Germinal center (tissue), 1 donor: ENCODE measurements at places on chromosomes 1 and 21.
A peak's percentile ranks its signal among the peaks of the same experiment; 100 is the strongest.

GRCh38 chr1:10768552-10768951, 27.9 kb downstream of the CASZ1 start:
- DNase-seq: no peak

DNA sequence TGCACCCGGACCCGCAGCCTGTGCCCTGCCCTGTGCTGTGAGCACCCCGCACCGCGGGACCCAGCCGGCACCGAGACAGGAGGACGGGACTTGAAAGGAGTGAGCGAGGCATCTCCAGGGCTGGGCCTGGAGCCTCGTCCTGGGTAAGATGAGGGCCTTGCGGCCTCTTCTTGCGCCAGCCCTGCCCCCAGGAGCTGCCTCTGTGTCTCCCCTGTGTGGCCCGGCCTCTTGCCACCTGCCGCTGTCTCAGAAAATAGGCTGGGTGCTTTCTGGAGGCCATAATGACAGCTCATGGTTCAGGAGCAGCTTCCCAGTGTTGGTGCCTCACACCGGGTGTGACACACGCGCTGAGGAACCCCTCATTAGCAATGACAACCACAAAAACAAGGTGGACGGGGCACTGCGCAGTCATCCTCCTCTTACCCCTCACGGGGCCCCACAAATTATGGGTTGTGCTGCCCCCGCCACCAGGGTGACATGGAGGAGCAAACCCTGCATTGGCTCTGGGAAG, 161.5 kb upstream of the C1orf174 start:
- DNase-seq: no peak

DNA sequence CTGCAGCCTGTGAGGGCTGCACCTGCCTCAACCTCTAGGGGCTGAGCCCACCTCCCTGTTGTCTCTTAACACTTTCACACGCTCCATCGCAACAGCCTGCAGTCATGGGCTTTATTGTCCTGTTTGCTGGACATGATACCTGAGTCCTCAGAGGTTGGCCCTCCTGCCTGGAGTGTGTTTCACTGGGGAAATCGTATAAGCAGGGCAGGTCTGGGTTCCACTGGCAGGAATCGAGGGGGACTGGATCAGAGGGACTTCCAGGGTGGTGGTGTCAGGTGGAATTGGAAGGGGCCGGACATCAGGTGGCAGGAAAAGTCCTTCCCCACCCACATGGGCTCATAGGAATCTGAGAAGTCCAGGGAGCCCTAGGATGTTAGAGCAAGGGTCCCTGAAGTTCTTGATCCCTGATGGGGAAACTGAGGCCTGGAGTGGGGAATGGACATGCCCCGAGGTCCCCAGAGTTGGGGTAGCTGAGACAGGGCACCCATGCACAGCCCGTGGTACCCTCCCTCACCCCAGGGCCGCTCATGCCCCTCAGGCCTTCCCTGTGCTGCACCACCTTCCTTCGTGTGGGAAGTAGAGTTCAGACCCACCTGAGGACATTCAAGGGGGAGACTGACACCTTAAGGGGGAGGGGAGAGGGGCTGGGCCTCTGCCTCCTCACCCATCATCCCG, 66.6 kb downstream of the PIK3CD start:
- DNase-seq: no peak

- no peak for DNase-seq
Observed at GRCh38 chr1:63612564-63612963, 19.4 kb downstream of the PGM1 start.

DNA sequence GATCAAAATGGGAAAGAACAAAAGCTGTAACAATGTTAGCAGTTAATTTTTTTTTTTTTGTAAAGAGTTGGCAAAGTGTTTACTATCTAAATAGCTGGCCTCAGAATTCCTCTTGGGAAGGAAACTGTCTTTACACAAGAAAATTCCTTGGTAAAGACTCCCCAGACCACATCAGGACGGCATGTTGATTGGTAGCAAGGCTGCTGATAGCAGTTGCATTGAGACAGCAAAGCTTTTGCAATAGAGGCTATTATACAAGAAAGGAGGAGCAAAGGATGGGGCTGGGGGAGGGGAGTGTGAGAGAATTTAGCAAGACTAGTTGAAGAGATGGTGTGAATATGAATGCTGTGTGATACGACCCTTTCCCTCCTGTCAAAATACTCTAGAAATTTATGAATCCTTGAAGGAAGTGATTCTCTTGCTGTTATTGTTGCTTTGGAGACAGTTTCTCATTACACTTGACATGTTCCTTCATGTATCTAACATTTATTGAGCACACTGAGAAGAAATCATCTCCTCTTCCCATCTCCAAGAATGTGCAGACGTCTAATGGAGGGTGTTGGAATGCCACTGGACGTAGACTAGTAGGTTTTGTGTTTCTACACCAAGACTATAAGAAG, 355.6 kb downstream of the SIPA1L2 start:
- no peak for DNase-seq

GRCh38 chr1:63782982-63783381, 9.2 kb downstream of the ROR1 start:
- DNase-seq: no peak

DNA sequence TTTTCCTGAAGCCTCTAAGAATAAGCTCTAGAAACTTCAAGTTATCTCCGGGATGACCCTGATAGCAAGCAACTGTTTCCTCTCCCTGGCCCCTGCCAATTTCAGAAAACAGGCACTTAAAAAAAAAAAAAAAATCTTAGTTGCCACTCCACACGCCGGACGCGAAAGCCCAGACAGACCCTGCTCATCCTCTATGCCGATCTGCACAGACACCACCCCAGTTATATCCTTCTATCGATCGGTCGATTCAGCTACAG, 1.7 kb downstream of the ANP32E start:
- DNase-seq: no peak

DNA sequence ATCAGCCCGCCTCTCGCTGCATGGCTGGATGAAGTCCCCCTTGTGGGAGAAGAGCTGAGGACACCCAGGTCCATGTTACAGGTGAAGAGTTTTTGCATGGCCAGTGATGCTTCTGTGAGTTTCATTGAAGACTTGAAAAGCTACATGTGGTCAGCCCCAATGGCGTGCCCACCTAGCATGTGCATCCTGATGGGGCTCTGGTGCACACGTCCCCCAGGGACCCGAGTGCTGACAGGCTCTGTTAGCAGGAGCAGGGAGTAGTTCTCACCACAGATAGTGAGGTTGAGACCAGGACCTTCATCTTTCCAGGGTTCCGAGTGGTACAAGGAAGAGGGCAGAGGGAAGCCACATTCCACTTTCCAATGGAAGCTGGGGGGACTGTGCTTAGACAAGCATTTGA, 184.8 kb upstream of the C1orf174 start:
- DNase-seq: no peak

GRCh38 chr1:7857985-7858384, 5.1 kb upstream of the UTS2 start:
- no peak for DNase-seq

- no peak for DNase-seq
Observed at GRCh38 chr21:44716984-44717383, 5.6 kb upstream of the TSPEAR start.

DNA sequence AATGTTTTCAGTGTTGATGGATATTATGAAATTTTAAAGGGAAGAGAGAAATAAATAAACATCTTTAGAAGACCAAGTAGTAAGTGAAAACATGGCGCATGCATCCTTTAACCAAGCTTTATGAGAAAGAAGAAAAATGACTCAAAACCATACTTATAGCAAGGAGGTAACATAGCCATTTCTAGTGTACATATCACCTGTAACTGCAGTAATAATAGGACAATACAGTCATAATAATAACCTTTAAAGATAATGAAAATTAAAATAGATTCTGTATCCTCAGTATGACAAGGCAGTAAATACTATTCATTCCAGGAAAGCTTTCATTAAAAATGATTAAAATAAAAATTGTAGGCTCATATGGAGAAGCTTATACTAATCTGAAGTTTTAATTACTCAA, 141.2 kb downstream of the COL24A1 start:
- DNase-seq: no peak

GRCh38 chr1:216812966-216813365, 89.7 kb upstream of the ESRRG start:
- no peak for DNase-seq

- no peak for DNase-seq
Observed at GRCh38 chr1:169288011-169288414, 79.6 kb downstream of the NME7 start.

GRCh38 chr1:228463559-228464455, 23.4 kb upstream of the RNF187 start:
- DNase-seq: peak; percentile 55
